ENCODE measurements at places on chromosomes 3 and 15.

GRCh38 chr3:157248590-157249422 lies 88.9 kb upstream of the CCNL1 start:
- no peak for DNase-seq

- no peak for DNase-seq
These were observed 16.0 kb upstream of the EID1 start for GRCh38 chr15:48861813-48862431.

GRCh38 chr15:36484038-36484778 lies 95.2 kb upstream of the CDIN1 start:
- no peak for DNase-seq

DNA sequence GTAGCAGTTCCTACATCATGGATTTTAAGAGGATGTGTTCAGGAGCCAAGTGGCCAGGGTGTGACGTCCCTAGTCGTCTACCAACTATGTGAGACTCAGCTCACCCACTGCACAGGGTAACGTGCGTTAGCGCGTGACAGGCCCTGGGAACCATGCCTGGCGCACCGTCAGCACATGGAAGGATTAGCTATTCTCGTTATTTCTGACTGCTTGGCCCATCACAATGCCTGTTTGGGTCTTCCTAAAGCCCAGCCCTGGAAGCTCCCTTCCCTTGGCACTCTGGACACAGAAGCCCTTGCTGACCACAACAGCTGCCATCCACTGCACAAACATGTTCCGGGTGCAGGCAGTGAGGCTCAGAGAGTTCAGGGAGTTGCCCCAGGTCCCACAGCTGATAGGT lies 91.0 kb upstream of the RPL32 start:
- DNase-seq: no peak

GRCh38 chr15:77417602-77418001 lies 2.3 kb downstream of the PEAK1 start:
- DNase-seq: no peak

DNA sequence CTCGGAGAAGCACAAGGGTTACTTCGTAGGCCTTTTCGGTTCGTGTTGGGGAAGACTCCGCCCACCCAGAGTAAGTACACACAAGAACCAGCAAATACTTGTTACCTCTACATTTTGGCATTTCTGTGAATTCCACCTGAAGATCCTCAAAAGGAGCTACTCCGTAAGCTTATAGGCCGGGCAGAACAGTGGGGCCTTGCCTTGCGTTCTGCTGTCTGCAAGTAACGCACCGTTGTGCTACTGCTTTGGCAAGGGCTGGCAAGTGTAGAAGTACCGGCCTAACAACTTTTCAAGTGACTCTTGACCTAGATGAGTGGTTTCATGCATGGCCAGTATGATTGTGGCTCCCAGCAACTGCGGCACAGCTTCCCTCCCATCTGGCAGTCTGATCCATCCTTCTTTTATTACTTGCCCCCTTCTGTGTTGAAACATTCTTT lies 6.4 kb upstream of the DNAAF4 start:
- DNase-seq: no peak

GRCh38 chr3:58672451-58672850 lies 5.9 kb upstream of the FAM3D start:
- DNase-seq: no peak

DNA sequence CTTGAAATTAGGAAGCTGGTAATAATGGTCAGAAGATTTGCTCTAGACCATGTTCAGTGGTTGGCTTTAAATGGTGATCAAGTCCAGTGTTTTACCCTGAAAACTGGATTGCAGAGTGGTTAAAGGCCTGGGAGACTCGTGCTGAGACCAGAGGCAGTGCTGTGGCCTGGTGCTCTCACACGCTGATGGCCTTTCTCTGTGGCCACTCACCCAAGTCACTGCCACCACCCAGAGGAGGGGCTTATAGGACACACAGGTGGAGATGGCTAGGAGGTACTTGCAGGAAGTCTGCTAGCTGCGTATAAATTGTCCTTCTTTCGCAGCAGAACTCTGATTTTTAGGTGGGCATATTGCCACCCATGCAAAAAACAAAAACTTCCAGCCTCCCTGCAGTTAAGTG lies 6.2 kb upstream of the EHD4 start:
- peak; percentile 0 for DNase-seq

- no peak for DNase-seq
These were observed 205.7 kb upstream of the ROBO1 start for GRCh38 chr3:79973482-79973881.

DNA sequence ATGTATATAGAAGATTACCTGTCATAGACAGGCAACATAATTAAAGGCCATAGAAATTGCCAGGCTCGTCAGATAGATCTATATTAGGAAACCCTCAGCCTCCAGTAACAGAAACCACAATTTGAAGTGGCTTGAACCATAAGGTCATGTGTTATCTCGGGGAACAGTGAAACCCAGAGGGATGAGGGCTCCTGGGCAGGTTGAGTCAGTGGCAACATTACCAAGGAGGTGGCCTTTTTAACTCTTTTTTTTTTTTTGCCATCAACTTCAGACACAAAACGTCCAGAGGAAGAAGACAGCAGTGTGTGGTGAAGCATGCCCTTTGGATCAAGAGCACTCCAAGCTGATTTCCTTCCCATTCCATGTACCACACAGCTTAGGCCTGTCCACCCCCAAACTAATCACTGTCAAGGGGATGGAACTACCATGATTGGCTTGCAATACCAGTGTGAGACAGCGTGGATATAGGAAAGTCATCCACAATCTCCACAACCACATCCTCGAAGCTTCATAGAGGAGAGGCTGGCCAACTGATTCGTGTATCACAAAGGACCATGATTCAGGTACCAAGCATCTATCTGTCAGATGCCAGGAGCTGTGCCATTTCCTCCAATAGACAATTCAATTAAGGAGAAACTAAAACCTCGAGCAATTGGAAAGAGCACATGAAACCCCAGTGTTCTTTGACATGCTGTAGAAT lies 999 bp upstream of the KIF7 start:
- DNase-seq: no peak

DNA sequence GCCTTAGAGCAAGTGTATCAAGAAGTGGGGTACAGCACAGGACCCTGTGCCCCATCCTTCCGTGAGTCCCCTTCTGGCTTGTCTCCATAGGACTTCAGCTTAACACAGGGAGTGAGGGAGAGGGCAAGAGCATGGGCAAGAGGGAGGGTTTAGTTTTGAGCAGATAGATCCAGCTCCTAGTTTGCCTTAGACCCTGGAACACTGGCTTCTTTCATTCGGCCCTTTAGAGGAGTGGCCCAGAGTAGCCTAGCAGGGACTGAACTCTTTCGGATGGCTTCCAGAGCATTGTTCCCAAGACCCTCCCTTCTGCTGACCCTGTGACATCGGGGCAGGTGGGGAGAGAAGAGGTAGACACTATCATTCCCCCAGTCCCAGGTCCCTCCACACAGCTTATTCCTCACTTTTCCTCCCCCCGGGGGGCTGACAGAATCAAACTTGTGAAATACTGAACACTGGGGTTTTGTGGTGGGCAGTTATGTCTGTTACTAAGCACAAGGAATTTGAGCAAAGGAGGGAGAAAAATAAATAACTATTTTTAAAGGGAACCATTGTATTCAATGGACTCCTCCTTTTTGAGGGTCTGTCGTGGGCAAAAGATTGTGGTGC lies 289.6 kb upstream of the C2CD4B start:
- no peak for DNase-seq

DNA sequence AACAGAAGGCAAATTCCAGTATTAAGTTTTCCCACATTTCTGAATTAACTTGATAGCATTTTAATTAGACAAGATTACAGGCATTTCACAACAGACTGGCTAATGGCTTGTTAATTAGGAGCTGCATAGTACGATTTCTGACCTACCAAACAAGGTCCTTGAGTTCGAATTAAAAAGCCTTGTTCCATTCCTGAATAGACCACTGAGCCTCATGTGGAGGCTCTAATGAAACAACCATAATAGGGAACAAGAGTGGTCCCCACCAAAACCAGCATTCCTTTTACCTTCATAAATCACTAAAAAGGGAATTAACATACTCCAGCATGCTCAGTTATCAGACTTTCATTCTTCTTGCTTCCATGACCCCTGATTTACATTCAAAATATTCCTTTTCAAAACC lies 66.4 kb downstream of the PRTG start:
- DNase-seq: no peak

GRCh38 chr15:81280696-81281455 lies 43.1 kb downstream of the STARD5 start:
- DNase-seq: no peak

DNA sequence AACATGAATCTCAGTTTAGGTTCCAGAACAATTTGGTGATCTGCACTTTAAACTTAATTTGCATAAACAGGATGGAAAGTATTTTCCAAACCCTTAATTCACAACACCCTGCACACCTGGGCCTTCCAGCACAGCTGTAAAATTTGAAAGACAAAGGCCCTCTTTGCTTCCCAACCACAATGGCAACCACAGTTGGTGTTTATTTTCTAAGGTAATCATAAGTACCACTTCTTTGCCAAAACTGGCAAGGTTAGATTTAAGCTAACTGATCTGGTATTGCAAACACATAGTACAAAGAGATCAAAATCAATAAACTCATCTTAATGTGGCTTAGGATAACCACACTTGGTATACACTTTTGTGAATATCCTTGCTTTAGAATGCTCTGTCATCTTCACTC lies 4.1 kb downstream of the LRIG1 start:
- no peak for DNase-seq

DNA sequence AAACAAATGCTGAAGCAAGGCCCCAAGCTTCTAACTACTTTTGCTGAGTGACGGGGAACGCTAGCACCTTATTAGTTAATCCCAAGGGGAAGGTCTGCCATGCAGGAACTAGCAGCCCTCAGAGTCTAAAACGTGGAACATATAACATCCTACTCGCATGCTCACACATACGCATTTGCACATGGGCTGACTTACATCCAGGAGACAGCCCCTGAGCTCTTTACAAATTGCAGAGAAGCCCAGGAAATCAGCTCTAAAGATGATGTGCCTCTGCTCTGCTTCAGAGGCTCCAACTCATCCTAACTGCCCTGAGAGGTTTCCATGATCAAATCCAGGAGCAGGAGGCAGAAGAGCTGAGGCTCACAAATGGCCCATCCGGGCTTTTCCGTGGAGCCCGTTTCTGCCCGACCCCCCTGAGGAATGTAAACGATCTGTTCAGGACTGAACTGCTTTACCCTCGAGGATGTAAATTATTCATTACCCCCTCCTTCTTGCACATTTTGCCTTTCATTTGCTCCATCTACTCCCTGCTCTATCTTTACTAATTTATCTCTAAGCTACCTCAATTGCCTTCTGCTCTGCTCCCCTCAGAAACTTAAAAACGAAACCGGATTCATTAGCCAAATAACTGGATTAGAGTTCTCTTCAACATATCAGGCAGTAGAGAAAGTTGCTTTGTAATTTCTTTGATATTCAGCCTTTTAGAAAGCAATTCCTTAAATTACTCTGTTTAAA lies 141.9 kb upstream of the CCDC54 start:
- DNase-seq: no peak

DNA sequence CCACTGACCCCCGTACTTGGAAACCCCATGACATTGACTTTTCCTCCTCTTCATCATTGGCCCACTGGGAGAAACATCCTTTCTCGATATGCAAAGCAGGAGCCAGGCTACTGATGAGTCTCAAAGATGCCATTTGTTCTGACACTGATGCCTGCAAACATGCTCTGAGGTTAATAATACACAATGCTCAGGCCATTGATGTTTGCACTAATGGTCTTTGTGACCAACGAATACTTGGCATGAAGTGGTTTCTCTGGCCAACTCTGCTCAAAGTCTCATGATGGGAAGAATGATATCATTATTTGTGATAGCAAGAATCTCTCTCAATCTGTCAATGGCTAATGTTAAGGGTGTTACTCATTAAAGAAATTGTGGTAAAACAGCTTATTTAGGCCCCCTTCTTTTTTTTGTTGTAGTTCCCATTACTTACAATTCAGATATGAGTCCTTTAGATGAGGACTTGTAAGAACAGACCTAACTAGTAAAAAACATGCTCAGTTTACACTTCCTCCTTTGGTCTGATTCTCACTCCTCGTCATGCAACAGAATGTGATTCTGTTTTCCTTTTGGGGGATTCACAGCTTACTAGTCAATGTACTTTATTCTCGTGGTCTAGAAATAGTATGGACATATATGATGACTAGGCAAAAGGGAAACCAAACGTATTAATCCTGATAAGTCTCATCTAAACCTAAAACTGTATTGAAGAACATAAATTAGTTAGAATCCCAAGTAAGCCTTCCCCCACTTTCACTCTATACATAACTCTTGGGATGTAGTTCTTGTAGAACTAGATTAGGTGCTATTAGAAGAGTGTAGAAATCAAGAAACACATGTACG lies 488.8 kb upstream of the DPPA4 start:
- no peak for DNase-seq

DNA sequence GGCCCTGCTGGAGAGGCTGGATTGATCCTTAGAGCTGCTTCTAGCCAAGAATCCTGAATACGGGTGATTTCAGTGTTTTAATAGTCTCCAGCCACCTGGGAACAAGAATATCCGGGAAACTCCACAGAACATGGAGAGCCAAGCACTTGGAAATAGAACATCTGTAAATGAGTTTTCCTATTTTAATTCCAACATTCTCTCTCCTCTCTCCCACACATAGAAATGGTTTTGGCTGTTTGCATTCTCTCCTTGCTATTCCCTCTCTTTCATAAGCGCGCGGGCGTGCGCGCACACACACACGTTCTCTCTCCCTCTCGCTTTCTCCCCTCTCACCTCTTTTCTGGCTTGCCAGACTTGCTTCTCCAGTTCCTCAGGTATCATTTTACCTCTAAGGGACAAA lies 50.6 kb downstream of the GADL1 start:
- no peak for DNase-seq

- no peak for DNase-seq
These were observed 140.4 kb upstream of the ABI3BP start for GRCh38 chr3:101133652-101134051.
